Activated T-helper 1 cell treated with anti-CD3 and anti-CD28 coated beads, Interleukin-12 subunit alpha, Interleukin-12 subunit beta, Interleukin-2, Interleukin-4 antibody, amounts not matched to agents 30 ng/mL and 10 ng/mL and 1 ng/mL, durations not matched to agents 14 hours and 24 hours and 36 hours (primary cell): ENCODE measurements at places on chromosomes 3 and 15.

GRCh38 chr3:17580901-17581300 is 161.5 kb downstream of the TBC1D5 start:
- DNase-seq, result no peak

DNA sequence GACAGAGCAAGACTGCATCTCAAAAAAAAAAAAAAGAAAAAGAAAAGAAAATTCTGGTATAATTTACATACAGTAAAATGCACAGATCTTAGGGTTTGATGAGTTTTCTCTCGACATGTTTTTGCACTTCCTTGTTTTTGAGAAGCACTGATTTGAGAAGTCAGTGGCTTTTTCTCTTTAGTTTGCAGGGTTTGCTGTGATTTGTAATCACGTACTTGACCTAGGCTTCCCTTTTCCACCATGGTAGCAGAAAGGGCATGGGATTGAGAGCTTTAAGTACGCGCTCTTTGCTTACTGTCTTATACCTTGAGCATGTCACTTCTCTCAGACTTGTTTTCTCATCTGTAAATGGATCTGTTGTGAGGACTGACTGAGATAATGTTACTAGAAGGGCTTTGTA is 4.1 kb downstream of the VHL start:
- DNase-seq, result no peak

GRCh38 chr15:82093774-82094211 is 48.0 kb upstream of the MEX3B start:
- DNase-seq, result no peak

DNA sequence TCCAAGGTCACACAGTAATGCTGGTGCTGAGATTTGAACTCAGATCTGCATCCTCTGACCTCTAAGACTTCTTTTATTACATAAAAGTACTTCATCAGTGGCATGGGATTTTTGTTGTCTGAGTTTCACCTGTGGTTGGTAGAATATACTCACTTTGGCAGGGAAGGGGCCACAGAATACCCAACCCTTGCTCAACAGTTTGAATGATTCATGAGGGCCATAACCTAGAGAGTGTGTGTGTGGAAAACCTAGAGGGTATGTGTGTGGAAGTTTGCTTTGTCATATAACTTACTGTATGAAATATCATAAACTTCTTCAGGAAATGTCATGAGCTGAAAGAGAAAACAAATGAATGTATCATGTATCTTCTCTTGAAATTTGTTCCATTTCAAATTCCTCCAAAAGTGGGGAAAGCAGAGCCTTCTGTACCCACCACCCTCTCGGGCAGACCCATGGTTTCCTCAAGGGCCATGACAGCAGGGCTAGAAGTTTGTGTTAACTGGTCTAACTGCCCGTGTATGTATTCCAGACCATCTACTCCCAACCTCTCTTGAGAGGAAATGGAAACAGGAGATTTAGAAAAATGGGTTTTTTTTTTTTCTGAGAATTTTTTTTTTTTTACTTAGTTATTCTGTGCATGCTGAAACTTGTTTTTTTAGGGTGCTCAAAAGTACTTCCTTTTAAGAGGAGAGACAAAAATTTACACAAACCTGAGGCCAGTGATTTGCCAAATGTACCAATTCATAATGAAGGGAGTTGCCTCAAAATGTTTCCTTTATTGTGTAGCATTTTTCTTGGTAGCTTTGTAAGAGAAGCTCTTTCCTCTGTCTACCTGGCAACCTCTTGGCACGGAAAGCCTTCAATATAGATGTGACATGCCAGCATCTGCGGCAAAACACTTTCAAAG is 127.0 kb downstream of the TPRG1 start:
- DNase-seq, result no peak

GRCh38 chr15:72604794-72605193 is 49.7 kb upstream of the GOLGA6B start:
- DNase-seq, result no peak

DNA sequence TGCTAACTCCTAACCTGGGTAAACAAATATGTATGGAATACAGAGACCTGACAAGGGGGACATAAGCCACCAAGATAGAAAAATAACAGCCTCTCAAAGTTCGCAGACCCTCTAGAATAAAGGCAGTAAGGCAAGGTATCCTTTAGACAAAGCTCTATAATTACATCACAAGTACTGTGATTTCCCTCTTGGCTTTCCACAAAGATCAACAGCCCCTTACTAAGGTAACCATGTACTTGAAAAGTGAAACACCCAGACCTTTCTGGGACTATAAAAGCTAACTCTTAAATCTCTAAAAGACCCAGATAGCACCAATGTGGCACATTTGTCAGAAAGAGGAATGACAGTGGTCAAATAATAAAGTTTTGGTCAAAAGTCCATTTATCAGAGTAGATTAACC is 51.9 kb downstream of the TBL1XR1 start:
- no peak for DNase-seq

GRCh38 chr3:117691526-117691925 is 981.9 kb downstream of the TUSC7 start:
- no peak for DNase-seq
